ENCODE measurements at places on chromosomes 7 and 10.

- no peak for DNase-seq
These were observed 98.6 kb downstream of the ARID5B start for GRCh38 chr10:62000037-62000603.

GRCh38 chr7:112869111-112869774 is 79.0 kb upstream of the TMEM168 start:
- peak; percentile 22 for DNase-seq

DNA sequence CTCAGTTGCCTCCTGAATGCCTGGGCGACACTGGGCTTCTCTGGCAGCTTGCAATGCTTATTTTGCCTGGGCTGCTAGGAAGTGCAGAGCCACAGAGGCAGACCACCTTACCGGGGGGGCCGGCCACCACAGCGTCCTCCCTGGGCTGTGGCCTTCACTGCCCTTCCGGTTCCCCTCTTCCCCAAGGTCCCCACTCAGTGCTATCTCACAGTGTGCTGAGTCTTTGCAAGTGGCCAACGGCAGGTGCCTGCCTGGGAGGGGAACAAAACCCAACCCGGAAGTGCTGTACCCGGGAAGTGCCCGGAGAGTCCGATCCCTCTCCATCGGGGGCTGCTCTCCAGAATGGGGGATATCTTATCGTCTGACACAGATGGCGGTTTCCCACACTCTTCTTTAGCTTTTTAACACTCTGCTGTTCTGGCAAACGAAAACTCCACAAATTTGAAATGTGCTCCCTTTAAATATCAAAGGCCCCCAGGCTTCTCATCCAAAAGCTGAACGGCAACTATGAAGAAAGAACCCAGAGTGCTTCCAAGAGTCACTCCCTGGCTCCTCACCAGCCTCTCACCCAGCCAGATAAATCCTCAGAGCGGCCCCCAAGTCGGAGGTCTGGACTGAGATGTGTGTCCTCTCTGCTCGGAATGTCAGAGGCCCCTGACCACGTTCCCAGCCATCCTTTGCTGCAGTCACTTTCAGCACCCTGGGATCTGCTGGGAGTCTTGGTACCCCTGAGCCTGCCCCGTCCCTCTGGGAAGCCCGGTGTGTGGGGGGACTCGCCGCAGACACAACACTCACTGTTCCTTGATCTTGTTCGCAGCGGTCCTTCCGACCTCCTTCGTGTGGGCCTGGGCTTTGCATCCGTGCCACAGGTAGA is 165.1 kb downstream of the SVIL start:
- no peak for DNase-seq

DNA sequence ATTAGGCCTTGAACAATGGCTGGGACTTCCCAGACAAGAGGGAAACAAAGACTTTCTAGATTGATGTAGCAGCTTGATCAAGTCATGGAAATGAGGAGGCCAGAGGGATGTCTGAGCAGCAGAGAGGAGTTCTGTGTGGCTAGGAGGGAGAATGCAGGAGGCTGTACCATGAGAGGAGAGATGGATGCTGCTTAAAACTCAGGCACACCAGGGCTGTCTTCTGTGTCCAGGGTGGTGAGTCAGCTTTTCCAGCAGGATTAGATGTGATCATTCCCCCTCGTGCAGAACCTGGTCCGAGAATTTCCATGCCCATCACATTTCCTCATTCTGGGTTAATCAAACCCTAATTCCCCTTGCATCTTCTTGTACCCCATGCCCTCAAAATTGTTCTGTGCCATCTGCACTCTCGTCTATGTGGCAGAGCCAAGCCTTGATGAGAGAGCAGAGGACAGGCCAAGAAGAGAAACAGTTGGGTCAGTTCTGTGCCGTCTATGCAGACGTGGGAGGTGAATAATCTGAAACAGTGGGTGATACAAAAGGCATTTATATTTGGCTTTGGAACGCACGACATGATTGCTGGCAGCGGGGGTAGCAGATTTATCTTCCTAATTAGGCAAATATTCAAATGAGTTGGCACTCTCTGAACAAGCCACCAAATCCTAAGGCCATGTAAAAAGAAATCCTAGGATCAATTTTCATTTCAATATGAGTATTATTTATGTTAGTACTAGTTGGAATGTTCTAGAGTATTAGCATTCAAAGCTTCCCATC is 160.7 kb downstream of the TMEM178B start:
- DNase-seq = no peak

DNA sequence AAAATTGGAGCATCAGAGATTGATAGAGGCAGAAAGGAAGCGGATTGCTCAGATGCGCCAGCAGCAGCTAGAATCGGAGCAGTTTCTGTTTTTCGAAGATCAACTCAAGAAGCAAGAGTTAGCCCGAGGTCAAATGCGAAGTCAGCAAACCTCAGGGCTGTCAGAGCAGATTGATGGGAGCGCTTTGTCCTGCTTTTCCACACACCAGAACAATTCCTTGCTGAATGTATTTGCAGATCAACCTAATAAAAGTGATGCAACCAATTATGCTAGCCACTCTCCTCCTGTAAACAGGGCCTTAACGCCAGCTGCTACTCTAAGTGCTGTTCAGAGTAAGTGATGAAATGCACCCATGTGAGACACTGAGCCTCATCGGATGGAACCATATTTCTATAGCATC is 33.1 kb downstream of the STAMBPL1 start:
- no peak for DNase-seq

DNA sequence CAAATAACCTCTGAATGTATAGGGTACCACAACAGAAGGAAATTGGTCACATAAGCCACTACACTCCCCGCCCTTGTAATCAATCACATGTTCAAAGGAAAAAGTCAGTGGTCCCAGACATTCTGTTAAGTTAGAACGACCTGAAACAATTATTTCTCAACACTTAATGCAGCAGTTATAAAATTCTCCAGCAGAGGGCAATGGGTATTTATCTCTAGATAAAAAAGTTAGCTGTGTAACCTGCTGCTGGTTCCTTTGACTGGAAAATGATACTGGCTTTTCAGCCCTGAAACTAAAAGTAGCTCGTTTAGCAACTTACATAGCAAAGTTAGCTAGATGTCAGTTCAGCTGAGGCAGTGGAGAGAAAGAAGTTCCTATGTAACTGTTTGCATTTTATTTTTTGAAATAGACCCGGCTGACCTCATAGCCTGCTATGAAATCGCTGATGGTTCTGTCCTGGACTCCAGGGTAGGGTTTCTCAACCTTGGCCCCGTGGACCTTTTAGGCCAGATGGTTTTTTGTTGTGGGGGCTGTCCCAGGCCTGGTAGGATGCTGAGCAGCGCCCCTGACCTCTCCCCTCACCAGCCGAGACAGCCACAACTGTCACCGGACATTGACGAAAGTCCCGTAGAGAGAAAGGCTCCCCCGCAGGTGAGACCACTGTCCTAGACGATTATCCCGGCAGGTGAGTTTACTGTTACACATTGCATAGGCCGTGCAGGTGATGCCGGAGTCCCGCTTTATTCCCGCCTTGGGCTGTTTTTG is 40.2 kb upstream of the PROSER2 start:
- DNase-seq = peak; percentile 56

DNA sequence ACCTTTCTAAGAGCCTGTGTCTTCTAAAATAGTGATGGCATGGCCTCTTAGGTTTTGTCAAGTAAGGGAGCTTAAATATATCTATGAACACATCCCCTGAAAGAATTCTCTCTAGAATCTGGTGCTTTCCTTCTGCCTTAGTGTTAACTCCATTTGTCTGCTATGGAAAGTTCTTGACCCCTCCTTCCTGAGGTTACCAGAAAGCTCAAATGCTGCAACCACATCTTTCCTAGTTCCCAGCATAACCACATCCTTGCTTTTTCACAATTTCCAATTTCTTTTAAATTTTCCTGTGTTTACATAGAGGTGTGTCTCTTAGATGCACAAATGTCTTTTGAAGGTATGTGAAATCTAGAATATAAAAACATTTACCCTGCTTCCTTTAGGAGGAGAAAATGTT is 16.4 kb upstream of the GSDME start:
- DNase-seq = no peak

- no peak for DNase-seq
These were observed at the start of gene GFRA1 for GRCh38 chr10:116272440-116273283. Gene GFRA1, minus strand, starts transcription at chr10:116273206. Its CDS starts 1,177 bp downstream, at chr10:116272029.

- no peak for DNase-seq
These were observed 285.0 kb downstream of the PRPF18 start for GRCh38 chr10:13871776-13872175.

- DNase-seq = no peak
These were observed 47.7 kb downstream of the VWC2 start for GRCh38 chr7:49821181-49821580.

DNA sequence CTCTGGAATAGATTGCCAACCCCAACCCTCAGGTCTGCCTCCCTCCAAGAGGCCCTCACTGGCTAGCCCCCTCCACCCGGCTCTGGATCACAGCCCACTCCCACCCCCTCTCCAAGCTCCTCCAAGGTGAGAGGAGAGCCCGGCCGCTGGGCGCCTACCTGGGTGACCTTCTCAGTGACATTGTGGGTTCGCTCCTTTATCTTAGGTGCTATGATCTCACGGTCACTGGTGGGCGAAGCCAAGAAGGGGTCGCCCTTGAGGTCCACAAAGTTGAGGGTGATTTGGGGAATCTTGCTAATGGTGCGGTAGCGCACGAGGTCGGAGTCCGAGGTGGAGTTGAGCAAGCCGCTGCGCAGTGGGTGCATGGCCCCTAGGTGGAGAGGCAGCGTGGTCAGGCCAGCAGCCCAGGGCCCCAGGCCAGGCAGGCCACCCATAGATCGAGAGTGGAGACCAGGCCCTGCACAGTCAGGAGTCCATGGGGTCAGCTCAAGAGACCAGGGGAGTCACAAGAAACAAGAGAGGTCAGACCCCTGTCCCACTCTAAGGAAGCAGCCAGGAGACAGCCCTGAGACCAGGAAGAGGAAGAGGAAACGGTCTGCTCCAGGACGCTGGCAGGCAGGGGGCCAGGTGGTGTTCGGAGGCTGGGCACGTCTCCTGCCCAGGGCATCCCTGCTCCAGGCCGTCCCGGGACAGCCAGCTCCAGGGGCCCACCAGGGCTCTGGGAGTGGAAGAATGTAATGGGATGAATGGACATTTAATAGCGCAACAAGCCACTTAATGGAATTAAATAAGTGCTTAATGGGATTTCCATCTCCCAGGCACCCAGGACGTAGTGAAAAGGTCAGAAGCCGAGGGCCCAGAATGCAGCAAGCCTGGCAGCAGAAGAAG is 20.7 kb downstream of the KCNH2 start:
- DNase-seq = no peak

DNA sequence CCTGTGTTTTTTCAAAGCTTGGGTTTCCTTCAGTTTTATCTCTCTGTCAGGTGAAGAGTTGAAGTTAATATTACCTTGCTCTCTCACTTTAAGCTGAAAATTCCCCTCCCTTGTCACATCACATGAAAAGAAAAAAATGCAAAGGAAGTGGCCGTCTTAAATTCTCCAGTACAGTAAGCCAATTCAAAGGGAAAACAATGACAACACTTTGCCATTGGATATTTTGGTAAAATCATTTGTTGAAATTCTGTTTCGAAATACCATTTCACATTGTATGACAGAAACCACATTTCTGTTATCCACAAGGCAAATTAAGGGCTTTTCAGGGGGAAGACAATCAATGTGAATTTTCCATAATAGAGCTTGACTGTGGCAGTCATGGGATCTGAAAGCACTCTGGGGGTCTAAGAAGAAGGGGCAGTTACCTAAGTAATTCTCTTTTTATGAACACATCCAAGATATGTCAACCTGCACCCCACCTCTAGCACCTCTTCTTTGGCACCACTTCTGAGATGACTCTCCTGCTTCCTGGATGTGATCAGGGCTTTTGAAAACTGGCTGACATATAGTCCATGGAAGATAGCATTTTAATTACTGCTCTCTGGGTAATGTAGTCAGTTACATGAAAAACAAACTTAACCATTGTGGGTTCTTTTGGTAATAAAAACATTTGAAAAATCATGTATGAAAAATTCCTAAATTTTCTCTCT is 63.8 kb downstream of the ENTPD1 start:
- DNase-seq = no peak

DNA sequence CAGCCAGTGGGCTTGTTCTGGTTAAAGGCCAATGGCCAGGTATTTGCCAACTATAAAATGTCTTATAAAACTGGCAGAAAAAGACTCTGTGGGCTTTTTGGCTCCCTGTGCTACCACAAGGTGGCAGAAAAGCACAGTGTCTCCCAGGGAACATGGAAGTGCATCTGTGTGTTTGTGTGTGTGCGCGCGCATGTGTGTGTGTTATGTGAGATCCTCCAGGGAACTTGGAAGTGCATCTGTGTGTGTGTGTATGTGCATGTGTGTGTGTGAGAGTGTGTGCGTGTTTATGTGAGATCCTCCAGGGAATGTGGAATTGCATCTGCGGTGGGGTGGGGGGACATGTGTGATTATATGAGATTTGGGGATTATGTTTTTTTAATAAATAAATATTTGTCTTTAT is 30.2 kb upstream of the ABI1 start:
- peak; percentile 12 for DNase-seq

DNA sequence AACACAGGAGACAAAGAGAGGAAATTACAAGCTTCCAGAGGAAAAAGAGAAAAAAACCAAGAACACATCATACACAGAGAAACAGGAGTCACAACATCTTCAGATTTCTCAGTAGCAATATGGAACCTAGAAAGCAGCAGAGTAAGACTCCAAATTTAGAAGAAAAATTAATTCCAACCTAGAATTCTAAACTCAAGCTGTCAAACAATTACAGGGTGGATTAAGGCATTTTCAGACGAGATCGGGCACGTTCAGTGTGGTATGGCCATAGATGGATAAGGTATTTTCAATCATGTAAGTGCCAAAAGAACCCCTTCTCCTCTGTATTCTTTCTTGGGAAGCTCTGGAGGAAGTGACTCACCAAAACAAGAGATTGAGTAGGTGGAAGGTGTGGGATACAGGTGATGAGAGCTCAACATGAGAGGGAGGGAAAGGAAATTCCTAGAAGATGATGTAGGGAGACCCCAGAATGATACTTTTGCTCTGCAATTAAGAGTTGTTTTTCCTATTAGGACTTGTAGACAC is 51.6 kb downstream of the FAM204A start:
- no peak for DNase-seq

GRCh38 chr7:156673902-156674301 is 33.3 kb downstream of the RNF32 start:
- no peak for DNase-seq

DNA sequence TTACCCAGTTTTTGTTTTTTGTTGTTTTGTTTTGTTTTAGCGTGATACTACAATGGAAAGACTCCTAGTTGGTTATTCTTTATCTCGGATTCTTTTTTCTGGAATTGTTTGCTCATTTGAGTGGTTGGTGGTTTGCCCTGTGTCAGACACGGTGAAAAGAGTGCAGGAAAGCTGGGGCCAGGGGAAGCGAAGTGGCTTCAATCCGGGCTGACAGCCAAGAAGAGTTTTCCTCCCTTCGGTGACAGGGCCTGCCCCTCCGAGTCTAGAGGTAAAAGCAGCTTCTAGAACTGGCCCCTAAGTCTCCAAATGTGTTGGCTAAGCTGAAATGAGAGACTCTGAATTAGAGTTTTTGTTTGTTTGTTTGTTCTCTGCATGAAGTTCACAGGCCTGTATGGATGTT is 5.7 kb upstream of the AP5Z1 start:
- DNase-seq = no peak
